ENCODE measurements at places on chromosomes 16 and 17. TPM values are rescaled to one million over a fixed set of nuclear protein-coding genes. Genes with fewer than 3 reads are reported as not detected.

The CCL1 gene
- total RNA-seq: not detected

The CDH1 gene
- total RNA-seq: not detected

The NPLOC4 gene
- 62.9 TPM for total RNA-seq

The TMEM132E gene
- 0.11 TPM for total RNA-seq

DNA sequence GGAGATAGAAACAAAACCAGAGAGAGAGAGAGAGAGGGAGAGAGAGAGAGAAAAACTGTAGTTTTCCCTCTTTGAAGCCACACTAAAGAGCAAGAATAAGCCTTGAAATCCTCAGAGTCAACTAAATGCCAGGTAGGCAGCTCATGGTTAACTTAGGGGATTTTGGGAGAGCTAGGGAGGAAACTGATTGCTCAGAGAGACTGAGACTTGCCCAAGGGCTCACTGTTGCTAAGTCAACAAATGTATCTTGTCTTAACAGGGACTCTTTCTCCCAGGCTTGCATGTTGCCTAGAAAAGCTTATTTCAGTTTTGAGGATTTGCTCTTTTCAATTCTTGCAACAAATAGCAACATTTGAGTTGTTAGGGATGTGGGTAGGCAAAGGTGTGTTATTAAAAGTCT lies 4.5 kb upstream of the SLC5A11 start:
- DNase-seq: no peak

DNA sequence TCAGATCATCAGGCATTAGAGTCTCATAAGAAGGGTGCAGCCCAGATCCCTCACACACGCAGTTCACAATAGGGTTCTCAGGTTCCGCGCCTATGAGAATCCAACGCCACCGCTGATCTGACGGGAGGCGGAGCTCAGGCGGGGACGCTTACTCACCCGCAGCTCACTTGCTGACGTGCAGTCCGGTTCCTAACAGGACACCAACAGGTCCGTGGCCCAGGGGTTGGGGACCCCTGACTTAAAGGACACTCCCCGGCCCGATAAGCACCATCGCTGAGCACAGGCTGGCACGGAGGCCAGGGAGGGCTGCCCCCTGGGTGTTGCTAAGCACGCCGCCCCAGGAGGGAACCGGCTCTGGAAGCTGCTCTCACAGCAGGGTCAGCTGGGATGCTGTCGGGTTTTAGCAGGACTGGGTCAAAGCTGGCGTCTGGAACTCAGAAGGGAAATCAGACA lies 30.1 kb upstream of the BAHCC1 start:
- peak; percentile 91 for DNase-seq

- no peak for DNase-seq
These were observed 206.4 kb downstream of the KATNIP start for GRCh38 chr16:27756206-27756970.

DNA sequence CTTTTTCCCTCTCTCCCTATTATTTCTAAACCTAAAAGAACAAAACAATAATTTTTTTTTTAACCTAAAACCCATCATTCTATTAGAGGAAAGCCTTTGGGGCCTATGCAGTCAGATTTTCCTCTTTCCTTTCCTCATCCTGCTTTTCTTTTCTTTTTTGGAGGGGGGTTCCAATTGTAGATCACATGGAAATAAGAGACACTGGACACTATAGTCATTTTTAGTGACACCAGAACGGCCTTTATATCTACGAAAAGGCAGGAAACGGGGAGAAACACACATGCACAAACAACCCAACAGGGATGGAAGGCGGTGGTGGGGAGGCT lies 5.1 kb upstream of the ZFHX3 start:
- no peak for DNase-seq

DNA sequence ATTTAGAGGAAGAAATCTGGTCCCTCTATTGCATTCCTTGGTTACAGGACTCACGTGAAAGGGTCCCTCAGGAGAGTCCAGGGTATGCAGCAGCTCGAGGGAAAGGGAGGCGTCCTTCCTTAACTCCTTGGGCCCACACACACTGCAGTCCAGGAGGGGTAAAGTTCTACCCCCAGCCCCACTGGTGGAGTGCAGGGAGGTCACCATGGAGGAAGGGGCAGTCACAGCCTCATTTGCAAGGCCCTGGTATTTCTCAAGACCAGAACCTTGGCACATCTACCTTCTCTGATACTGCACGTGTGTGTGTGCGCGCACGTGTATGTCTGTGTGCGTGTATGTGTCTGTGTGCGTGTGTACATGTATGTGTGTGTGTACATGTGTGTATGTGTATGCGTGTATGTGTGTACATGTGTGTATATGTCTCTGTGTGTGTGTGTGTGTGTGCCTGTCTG lies 11.1 kb downstream of the HIC1 start:
- DNase-seq: no peak

- no peak for DNase-seq
These were observed 18.9 kb upstream of the HOXB9 start for GRCh38 chr17:48644910-48645557.

GRCh38 chr16:57753448-57754353 lies 18.1 kb downstream of the KATNB1 start:
- DNase-seq: no peak

Measured in GM23248 (cell line).